ENCODE measurements at places on chromosomes 11 and 22.

GRCh38 chr11:31636983-31637382 lies 127.4 kb downstream of the ELP4 start:
- DNase-seq, result no peak

DNA sequence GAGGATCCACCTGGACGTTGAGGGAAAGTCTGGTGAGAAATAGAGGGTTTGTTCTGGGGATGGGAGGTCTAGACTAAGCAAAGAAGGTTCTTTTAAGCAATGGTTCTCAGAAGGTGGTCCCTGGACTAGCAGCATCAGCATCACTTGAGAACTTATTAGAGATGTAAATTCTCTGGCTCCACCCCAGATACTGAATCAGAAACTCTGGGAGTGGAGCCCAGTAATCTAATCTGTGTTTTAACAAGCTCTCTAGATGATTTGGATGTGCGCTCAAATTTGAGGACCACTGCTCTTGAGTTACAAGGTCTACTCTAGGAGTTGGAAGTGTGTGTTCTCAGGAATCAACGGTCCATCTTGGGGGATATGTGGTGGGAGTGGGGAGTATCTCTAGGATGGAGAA lies 3.3 kb upstream of the ABCG4 start:
- DNase-seq, result no peak

GRCh38 chr11:1499261-1499890 lies 12.8 kb upstream of the MOB2 start:
- no peak for DNase-seq

DNA sequence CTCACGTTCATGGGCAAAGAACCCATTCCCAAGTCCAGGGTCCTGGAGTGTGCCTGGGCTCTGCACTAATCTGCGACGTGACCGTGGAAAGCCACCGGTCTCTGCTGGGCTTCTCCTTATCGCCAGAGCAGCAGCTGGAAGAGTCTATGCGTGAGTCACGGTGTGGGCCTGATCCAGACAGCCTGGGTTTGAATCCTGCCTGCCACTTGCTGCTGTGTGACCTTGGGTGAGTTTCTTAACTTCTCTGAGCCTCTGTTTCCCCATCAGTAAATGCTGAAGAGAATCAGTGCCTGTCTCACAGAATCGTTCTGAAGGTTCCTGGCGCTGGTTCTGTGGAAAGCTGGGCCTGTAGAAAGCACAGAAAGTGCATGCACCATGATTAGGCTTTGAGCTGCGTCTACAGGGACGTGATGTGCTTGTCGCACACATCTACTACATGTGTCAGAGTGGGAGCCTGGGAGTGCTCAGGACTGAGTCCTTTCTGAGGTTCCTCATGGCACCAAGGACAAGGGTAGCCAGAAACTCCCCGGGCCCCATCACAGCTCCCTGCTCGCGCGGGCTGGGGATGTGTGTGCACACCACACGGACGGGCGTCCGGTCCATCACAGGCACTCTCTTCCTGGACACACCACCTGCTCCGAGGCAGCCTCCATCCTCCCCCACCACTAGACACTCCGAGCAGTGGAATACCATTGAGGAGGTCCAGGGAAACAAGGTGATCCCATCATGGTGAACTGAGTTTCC lies 20.5 kb upstream of the PDGFB start:
- no peak for DNase-seq

- no peak for DNase-seq
Observed at GRCh38 chr11:133977067-133977677, 20.4 kb upstream of the IGSF9B start.

GRCh38 chr11:106983991-106984390 lies 34.3 kb downstream of the GUCY1A2 start:
- DNase-seq, result no peak

DNA sequence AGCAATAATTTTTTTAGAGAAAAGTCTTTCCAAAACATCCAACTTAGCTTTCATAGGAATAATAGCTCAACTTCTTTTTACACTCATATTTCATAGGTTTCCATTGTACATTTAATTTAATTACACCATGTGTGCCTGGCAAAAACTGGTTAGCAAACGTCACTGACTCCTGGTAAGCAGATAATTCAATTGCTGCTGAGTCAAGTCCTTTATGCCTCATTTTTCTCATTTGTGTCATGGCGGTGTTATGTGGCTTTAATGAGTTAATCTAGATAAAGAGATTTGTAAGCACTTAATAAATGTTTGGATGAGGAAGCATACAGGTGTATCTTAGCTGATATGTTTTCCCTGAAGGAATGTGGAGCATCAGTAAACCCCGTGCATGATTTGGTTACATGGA lies 41.2 kb upstream of the PAK1 start:
- DNase-seq, result no peak

DNA sequence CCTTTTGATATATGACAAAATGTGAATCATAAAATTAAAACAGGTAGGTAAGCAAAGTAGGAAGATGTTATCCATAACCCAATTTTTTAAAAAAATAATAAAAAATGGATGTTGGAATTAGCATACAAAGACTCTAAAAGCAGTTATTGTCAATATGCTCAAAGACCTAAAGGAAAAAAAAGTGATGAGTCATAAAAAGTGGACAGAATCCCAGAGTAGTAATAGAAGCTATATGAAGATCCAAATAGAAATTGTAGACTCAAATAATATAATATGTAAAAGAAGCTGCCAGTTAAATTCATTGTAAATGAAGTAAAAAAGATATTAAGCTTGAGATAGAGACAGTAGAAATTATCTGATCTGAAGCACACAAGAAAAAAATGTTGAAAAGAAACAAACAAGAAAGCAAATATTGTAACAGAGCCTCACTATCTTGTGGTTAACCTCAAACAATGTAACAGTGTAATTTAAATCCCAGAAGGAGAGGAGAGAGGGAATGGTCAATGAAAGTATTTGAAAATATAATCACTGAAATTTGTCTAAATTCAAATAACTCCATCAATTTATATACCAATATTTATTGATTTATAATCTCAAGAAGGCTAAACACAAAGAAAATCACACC lies 773.4 kb upstream of the RAG2 start:
- no peak for DNase-seq

DNA sequence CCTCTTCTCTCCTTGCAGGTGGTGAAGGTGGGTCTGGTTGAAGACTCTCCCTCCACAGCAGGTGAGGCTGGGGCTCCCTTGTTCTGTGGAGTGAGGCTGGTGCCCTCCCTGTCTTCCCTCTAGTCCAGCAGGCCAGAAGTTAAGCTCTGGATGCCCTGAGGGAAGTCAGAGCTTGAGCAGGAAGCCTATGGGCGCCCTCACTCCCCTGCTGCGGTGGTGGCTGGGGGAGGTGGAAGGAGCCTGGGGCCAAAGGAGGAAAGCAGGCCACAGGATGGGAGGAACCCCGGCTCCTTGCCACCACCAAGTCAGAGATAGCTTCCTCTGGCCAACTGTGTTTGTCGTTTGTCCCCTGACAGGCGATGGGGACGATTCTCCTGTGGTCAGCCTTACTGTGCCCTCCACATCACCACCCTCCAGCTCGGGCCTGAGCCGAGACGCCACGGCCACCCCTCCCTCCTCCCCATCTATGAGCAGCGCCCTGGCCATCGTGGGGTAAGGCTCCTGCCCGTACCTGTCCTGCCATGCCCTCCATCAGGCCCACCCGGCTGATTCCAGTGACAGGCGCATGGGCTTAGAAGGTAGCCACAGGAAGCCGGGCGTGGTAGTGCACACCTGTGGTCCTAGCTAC lies 29.5 kb upstream of the RAB1B start:
- DNase-seq, result no peak

- no peak for DNase-seq
Observed at GRCh38 chr11:12979928-12980689, 29.0 kb upstream of the RASSF10 start.

- no peak for DNase-seq
Observed at GRCh38 chr11:44313761-44314489, 4.0 kb upstream of the ALX4 start.

GRCh38 chr22:19139001-19139356 lies 5.5 kb downstream of the ESS2 start:
- no peak for DNase-seq
